ENCODE measurements at places on chromosomes 16 and 17.
A peak's percentile ranks its signal among the peaks of the same experiment; 100 is the strongest.

GRCh38 chr17:14169287-14169686 is 67.4 kb downstream of the CDRT15 start:
- no peak for DNase-seq

DNA sequence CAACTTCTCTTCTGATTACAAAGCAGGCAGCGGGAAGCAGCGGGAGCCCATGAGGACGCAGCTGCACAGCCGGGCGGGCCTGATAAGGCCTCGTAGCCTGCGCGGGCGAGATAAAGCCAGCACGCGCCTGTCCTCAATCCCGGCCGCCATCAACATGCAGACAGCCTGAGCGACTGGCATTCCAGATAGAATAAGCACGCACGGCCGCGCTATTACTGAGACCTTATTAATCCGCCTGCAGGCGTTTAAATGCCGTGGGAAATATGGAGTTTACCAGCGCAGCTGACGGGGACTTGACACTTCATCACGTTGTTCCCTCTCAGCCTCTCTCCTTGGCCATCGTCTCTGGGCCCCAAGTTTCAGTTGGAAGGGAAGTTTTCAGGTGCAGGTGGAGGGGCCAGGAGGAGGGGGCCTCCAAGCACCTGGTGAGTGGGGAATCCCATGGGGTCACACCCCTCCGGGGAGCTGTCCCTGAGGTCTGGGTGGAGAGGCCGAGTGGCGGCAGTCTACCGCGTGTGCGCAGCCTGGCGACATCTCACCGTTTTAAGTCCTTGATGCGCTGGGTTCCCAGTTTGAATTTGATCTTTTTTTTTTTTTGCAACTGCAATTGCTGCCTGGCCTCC is 27.3 kb upstream of the CBFA2T3 start:
- no peak for DNase-seq

DNA sequence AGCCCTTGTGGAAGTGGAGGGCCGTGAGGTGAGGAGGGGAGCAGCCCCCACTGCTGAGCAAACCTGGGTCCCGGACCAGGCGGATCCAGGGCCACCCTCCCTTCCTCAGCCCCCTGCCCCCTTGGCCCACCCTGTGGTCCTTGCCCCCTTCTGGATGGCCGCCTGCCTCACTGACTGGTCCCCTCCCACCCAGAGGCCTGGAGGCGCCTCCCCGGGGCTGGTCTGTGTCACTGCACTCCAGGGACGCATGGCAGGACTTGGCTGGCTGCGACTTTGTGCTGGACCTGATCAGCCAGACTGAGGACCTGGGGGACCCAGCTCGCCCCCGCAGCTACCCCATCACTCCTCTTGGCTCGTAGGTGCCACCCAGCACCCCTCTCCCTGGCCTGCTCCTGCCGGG is 19.2 kb upstream of the SMIM5 start:
- no peak for DNase-seq

- DNase-seq: no peak
These were observed 173.2 kb upstream of the XYLT1 start for GRCh38 chr16:17643935-17644334.

- no peak for DNase-seq
These were observed 21.5 kb downstream of the TRAP1 start for GRCh38 chr16:3695610-3696369.

DNA sequence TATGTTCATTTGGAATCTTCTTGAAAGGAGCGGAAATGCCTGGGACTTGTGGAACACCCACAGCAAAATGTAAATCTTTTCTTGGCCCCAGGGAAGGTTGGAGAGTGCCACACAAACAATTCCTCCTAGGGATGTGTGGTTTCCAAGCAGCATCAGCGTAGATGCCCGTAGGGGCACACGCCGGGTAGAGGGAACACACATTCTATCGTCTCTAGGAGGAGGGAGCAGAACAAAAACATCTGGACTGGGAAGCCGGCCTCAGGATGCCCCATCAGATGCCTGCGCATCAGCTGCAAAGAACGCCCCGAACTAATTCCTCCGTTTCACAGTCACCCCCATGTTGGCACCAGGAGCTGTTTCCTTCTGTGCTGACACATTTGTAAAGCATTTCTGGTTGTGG is 357.9 kb upstream of the ZFHX3 start:
- no peak for DNase-seq

DNA sequence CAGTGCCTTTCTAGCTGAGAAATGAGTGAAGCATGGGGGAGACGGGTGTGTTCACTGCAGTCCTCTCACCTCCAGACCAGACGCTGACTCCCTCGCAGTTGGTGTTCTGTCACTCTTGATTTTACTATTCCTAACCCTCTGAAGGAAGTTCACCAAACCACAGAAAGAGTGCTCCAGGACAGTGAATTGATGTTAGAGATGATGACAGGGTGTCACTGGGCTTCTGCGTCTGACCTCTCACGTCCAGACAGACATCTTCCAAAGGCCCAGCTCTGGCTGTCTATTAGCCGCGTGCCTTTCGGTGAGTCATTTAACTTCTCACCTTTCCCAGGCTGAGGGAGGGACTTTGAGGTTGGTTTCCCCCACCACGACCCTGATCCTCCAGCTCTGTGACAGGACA is 8.2 kb downstream of the CRAMP1 start:
- no peak for DNase-seq

DNA sequence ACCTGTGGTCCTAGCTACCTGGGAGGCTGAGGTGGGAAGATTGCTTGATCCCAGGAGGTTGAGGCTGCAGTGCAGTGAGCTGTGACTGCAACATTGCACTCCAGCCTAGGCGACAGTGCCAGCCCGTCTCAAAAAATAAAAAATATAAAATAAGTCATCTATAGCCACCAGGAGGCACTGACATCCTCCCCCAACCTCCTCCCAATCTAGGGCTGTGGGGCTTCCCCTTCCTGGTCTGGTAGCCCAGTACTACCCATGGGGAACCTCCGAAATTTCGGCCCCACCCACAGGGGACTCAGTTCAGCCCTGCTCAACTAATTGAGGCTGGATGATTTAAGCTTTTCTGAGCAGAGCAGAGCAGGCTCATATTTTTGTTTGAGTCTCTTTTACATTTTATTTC is 3.2 kb downstream of the ZSCAN10 start:
- peak; percentile 81 for DNase-seq

GRCh38 chr17:72555052-72555451 is 434.2 kb downstream of the SOX9 start:
- no peak for DNase-seq

- peak; percentile 28 for DNase-seq
These were observed 5.9 kb downstream of the SLC5A11 start for GRCh38 chr16:24851700-24852099.

GRCh38 chr17:71580220-71580619 is 540.6 kb upstream of the SOX9 start:
- no peak for DNase-seq

DNA sequence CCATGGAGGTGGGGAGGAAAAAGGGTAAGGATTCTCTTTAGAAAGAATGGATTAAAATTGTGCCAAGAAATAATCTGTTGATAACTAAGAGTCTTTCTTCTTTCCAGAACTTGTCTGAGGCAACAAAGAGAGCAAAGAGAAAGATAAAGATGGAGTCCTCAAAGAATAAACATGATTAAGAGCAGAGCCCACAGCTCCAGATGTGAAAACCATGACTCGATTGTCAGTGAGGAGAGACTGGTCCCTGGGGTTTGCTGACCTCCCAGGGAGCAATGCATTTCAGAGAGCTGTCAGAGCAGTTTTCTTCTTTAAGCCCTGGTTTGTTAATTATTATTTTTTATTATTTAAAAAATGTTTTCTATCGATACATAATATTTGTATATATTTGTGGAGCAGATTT is 74.6 kb downstream of the TMEM100 start:
- DNase-seq: no peak

DNA sequence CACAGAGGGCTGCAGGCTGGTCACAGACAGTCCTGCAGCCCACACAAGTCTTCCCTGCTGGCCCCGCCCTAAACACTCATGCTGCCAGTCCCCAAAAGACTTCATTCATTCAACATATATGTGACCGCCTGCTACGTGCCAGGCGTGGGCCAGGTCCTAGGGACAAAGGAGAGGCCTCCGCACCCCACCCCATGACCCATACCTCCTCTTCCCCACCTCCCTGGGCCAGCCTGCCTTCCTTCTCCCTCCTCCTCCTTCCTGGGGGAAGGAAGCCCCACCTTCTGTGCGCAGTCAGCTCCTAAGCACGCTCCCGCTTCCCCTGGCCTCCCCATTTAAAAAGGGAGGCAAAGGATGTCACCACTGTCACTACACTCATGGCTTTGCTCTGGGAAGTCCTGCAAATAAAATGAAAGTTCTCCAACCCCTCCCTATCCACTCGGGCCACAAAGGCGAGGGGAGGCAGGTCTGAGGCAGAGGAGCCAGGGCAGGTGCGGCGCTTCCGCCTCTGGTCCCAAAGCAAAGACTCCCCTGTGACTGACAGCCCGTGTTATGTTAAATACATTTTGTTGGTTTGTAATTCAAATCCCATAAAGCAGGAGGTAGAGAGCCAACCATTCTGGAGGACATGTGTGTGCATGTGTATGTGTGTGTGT is 9.0 kb downstream of the DNAAF8 start:
- DNase-seq: peak; percentile 35

GRCh38 chr17:78342449-78343186 is 17.3 kb downstream of the SOCS3 start:
- no peak for DNase-seq

DNA sequence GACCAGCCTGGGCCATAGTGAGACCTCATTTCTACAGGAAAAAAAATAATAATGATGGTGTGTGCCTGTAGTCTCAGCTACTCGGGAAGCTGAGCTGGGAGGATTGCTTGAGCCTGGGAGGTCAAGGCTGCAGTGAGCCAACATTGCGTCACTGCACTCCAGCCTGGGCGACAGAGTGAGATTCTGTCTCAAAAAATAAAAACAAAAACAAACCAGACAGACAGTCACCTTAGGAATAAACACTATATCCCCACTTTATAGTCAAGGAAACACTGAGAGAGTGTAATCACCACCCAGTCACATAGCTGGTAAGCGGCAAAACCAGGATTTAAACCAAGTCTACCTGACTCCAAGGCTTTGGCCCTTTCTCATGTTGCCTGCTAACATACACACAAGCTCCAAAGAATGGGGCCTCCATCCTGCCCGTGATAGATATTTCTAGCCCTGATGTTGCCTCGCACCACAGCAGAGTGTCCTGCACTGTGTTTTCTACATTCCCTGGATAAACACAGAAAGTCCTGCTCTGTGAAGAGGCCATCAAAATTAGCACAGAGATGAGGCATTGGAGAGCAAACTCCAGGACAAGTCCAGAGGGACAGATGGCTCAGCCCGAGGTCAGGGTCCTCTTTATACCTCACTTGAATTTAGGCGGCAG is 66.1 kb upstream of the SMURF2 start:
- DNase-seq: no peak

DNA sequence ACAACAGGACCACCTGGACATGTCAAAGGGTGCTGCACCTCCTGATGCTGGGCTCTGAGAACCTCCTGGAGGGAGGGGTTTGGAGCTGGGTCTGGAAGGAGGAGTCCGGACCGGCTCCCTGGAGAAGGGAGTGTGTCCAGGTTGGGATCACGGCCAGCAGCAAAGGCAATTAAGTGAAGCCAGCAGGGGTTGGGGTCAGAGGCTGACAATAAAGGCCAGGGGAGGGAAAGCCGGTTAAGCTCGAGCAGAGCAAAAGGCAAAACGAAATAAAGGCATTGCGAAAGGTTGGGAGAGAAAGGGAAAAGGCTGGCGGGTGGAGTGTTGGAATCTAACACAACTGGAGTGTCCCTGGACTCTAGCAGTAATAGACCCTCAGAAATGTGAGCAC is 992 bp upstream of the CACNG4 start:
- DNase-seq: no peak

All from activated CD8-positive, alpha-beta T cell treated with anti-CD3 and anti-CD28 coated beads for 36 hours (primary cell).